NCI-H774 (cell line): ENCODE measurements at places on chromosomes 2 and 18.

GRCh38 chr2:73862987-73863386 is 29.8 kb upstream of the ACTG2 start:
- DNase-seq = no peak

DNA sequence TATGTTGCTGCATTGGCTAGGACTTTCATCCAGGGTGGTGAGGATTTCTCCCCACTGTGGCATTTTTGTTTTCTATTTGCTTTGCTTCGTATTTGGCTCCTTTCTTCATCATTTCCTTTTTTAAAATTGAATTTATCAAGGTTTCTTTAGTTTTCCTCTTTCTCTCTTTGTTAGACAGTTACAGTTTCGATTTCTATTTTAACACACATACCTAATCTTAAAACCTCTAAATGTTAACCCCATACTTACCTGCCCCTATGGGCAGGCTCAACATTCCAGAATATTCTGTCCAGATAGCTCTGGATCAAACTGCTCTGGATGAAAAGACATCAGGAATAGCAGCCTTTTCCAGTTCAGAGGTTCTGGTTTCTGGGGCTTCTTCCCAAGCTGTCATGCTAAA is 49.2 kb downstream of the DIPK1C start:
- no peak for DNase-seq

- no peak for DNase-seq
These were observed 95.9 kb downstream of the ALPK2 start for GRCh38 chr18:58532972-58533371.

DNA sequence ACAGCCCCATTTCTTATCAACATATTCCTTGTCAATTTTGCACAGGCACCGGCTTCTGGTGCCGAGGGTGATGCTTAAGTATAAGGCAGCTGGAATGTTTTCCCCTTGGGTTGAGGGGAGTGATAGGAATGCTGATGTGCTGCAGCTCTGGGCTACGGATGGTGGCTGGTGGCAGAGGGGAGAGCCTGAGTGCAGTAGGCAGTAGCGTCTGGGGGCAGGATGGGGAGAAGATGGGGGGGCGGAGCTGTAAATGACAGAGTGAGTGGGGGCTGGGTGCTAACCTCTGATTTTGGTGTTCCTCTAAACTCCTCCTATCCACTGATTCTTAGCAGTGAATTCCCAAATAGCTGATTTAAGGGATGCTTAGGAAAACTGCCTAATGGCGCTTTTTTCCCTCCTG is 20.7 kb downstream of the TMEM178A start:
- no peak for DNase-seq

DNA sequence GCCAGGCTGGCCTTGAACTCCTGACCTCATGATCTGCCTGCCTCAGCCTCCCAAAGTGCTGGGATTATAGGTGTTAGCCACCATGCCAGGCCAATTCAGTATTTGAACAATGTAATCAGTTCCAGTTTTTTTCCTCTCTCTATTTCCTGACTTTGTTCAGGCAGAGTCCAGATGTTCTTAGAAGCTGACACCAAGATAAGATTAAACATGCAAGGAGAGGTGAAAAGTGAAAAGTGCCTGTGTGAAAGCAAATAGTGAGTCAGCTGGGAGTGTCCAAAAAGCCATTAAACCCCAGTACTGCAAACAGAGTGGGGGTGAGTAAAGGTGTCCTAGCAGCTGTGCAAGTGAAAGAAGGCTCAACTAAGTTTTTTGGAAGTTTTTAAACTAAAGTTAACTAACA is 231.5 kb downstream of the PTH2R start:
- no peak for DNase-seq

DNA sequence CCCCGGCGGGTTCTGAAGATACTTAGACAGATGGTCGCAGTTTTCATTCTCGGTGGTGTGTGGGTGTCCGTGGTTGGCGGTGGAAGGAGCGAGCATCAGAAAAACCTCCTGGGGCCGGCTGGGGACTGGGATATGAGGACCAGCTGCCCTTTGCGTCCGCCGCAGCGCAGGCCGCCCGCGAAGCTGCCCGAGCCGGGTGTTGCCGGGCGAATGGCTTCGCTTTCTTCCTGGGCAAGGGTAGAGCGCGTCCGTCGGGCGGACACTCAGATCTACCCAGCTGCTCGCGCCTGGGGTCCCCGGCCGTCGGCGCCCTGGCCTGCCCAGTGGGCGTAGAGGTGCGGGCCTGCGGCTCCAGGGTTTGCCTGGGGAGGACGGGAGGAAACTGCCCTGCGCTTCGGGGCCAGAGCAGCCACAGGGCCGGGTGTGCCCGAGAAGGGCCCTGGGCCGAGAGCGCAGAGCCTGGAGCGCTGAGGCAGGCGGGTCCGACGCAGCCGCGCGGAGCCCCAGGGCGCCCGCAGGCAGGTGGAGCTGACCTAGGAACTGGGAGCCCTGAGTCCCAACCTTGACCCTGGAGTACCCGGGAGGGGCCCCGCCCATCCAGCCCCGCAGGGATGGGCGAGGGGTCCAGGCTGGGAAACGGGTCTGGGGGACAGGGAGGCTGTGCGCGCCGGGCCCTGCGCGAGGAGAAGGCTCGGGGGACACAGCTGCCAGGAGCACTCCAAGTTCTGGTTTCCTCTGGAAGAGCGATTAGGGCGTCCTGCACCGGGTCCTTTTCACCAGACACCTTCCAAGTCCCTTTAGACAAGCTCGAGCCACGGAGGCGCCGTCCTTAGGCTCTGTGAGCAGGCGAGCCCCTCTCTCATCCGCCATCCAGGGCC is 1.3 kb downstream of the TWIST2 start:
- DNase-seq = no peak

- no peak for DNase-seq
These were observed 219.6 kb downstream of the CELF4 start for GRCh38 chr18:37346048-37346447.
